Activated CD8-positive, alpha-beta memory T cell treated with anti-CD3 and anti-CD28 coated beads for 1 hour (primary cell): ENCODE measurements at places on chromosomes 7 and 10.

DNA sequence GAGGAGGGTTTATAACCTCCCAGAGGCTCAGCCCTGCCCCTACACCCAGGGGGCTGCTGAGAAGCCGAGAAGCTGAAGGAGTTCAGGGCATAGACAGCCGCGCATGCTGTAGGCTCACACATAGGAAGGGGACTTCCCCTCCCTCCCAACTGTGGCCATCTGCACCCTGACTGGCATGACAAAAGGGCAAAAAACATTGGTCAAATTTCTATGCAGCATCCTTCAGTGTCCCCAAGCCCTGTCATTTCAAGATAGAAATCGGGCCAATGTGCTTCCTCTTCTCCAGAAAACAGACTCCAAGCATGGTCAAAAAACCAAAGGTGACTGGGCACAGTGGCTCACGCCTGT, 55.9 kb upstream of the MYL10 start:
- DNase-seq, result no peak

DNA sequence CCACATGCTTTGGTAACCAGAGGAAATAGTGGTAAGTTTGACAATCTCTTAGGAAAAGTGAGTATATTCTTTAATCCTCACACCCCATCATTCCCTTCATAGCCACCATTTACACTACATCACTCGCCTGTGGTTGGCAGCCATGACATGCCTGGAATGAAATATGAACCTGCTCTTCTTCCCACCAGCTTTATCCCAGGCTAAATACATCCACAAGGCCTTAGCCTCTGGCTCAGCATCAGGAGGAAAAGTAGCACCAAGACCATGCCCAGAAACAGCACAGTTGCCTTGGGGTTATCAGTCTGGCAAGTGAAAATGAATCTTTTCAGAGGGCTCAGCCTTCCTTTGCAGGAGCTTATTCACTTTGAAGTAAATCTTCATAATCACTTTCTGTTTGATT, 40.3 kb downstream of the SGCE start:
- no peak for DNase-seq

- no peak for DNase-seq
Measured at GRCh38 chr7:154916381-154916780, 86.5 kb downstream of the PAXIP1 start.

GRCh38 chr7:25171516-25171915, 46.5 kb upstream of the CYCS start:
- no peak for DNase-seq

- DNase-seq, result no peak
Measured at GRCh38 chr7:45574416-45574668, 174 bp downstream of the ADCY1 start.

GRCh38 chr10:723973-724372, 34.5 kb upstream of the DIP2C start:
- DNase-seq, result no peak

DNA sequence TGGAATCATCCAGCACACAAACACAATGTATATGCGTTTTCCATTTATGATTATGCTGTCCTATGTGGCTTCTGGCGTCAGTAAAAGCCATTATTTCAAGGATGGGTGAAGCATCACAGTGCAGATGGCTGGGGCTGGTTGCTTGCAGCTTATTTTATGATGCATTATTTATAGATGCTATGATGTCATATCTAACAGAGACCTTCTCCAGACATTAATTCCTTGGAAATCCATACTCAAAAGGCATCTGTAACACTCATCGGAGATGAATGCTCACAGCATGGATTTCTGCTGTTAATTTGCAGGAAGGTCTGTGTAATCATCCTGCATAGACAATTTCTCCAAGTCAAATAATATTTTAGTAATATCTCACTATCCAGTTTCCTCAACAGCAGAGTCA, 7.2 kb downstream of the RGS10 start:
- no peak for DNase-seq

DNA sequence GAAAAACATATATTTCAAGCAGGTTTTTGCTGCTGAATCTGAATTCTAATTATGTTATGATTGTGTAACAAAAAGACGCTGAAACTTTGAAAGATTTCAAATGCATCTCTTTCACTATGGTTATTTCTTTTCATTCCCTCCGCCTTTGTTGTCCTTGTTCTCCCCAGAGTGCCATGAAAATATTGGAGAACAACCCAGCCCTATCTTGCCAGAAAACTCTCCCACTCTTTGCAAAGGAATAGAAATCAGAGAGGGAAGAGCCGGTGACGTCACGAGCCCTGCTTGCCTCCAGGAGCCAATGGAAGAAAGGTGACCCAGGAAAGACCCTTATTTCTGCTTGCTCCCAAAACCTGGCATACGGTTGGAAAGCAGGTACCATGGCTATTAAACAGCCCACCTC, 3.4 kb downstream of the GFRA1 start:
- DNase-seq, result no peak

DNA sequence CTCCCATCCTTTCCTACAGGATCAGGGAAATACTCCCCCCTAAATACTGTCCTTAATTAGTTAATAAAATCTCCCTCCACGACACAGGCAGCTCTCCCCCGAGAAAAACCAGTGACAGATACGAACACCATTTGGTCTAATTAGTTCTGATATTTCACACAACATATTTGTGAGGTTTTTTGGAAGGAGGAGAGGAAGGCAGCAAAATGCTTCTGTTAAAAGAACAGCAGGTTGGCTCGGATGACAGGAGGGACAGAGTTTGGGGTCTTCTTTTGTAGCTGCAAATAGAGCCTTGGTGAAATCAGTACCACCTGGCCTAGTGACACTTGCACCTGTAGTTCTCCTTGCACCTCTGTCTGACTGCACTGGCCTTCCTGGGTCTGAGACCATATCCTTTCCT, 507.0 kb downstream of the PLXNA4 start:
- no peak for DNase-seq

DNA sequence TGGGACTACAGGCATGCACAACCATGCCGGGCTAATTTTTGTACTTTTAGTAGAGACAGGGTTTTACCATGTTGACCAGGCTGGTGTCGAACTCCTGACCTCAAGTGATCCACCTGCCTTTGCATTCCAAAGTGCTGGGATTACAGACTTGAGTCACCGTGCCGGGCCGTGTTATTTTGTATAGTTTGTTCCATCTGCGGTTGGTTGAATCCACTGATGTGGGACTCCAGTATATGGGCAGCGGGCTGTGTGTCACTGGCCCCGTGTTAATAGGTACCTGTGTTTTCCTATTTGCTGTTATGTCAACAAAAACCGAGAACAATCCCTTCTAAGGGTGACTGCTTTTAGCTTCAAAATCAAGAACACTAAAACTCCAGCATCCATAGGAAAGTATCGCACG, 297.6 kb upstream of the PITRM1 start:
- no peak for DNase-seq

- no peak for DNase-seq
Measured at GRCh38 chr10:30160271-30160982, 101.0 kb upstream of the JCAD start.

DNA sequence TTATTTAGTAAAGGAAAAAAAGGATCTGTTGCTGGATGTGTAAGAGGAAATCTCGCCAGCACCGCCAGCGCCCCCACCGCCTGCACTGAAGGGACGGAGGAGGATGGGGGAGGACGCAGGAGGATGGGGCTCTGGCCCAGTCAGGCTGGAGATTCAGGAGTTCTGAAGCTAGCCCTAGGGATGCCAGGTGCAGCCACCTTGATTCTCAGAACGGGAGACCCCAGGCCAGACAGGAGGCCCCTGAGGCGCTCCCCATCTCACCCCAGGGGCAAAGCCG, 1.3 kb downstream of the CAMK2B start:
- DNase-seq, result no peak

GRCh38 chr7:134371536-134371935, 54.8 kb upstream of the SLC35B4 start:
- no peak for DNase-seq

GRCh38 chr10:103819493-103819892, 35.9 kb downstream of the SH3PXD2A start:
- DNase-seq, result no peak

DNA sequence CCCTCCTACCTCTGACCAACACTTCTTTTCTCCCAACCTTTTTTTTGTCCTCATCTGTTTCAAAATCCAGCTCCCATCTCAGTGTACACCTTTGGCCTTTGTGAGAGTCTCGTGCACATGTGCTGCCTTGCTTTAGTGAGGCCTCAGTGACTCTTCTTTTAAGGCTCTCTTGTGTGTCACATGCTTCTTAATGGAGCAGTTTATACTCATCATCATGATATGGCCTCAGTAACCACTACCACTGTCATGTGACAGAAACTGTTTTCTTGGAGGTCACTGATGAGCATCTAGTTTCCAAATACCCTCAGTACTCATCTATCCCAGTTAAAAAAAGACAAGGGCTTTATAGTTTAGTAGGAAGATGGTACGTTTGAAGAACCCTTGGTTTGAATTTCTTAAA, 8.1 kb upstream of the ARHGAP22 start:
- DNase-seq, result no peak

DNA sequence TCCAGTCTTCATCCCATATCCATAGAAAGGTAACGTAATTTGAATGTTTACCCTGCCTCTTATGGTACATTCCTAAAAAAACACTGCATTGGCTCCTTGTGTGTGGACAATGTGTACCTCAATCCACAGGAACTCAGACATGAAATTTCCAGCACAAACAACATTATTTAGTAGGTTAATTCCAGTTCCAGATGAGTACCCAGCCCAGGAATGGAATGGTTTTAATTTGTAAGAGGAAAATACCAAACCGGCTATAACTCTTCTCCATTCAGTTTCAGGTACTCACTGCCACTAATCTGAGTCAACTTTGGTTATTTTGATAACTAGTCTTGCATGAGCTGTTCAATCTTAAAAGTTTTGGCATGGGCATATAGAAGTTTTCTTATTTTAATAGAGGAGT, 39.0 kb downstream of the TFPI2 start:
- DNase-seq, result no peak

DNA sequence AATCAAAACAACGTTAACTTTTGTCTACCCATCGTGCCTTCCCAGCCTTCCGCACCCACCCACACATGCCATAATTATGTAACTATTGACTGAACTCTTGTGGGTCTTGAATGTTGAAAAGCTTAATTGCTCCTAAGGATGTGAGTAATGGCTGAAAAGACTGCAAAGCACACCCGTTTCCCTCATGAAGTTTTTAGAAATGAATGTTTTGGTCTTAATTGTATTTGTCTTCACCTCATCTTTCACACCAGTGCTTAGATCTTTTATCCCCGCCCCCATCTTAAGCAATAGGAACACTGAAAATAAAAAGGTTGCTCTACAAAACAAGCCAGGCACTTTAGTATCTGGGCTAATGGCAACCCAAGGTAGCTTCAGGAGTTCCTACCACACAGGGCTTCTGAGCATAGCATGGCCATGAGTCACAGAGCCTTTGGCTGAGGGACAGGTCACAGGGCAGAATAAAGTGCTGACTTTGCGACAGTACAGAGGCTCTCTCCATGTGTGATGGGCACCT, 690.5 kb downstream of the PARD3 start:
- DNase-seq, result no peak

DNA sequence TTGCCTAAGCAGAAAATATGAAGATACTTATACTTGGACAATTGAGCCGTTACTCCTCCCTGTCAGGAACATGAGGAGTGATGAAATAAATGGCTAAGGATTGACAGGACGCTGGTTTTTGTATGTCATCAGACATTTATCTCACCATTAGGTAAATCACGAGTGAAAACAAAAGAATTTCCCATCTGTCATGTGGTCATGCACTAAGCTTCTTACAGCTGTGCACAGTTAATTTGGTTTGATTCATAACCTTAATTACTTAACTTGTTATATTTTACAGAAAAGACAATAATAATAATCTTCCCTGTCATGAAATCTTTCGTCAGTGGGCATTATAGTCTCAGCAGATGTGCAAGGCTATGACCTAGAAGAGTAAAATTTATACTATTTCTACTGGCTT, 266.5 kb downstream of the HGF start:
- DNase-seq, result no peak

- DNase-seq, result no peak
Measured at GRCh38 chr10:70956029-70956759, 67.8 kb upstream of the PCBD1 start.

- no peak for DNase-seq
Measured at GRCh38 chr7:22248111-22248809, 108.7 kb downstream of the RAPGEF5 start.

DNA sequence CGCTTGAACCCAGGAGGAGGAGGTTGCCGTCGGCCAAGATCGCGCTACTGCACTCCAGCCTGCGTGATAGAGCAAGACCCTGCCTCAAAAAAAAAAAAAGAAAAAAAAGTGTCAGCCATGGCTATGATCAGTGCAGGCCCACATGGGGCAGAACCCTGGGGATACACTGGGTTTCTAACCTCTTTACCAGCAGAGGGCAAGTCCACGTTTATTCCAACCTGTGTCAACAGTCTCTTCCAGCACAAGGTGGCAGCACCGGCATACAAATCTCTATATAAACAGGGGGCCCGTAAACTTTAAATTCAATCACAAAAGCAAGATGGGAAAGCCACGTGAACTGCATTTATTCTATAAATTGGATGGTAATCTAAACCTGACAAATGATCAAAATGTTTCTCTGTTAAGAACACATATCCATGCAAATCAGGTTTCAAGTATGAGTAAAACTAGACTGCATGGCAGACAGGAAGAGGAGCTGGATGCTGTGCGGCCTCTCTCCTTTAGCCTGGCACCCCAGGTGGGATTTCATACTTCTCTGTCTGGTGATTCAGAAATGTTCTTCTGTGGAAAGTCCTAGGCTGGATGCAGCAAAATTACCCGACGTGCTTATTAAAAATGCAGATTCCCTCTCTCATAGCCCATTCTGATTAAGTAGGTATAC, 60.0 kb upstream of the STEAP1B start:
- peak; percentile 10 for DNase-seq

DNA sequence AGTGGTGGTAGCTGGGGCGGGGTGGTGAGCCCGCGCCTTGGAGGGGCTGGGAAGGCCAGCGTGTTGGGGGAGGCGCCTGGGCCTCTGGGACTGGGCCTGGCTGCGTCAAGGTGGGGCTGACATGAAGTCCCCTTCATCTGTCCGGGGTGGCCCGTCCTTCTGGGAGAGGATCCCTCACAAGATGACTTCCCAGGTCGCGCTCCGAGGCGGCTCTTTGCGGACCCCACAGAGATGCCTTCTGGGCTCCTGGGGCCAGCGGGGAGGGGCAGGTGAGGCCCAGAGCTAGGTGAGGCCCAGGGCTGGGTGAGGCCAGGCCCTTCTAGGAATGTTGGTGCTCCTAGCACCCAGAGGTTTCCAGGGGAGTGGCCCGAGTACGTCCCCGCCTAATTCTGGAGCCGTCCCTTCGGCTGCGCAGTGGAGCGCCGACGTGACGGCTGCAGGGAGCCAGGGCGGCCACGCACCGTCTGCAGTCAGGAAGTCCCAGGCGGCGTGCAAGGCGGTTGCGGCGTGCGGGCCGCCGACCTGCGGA, 58.2 kb upstream of the NUPR2 start:
- DNase-seq, result no peak

DNA sequence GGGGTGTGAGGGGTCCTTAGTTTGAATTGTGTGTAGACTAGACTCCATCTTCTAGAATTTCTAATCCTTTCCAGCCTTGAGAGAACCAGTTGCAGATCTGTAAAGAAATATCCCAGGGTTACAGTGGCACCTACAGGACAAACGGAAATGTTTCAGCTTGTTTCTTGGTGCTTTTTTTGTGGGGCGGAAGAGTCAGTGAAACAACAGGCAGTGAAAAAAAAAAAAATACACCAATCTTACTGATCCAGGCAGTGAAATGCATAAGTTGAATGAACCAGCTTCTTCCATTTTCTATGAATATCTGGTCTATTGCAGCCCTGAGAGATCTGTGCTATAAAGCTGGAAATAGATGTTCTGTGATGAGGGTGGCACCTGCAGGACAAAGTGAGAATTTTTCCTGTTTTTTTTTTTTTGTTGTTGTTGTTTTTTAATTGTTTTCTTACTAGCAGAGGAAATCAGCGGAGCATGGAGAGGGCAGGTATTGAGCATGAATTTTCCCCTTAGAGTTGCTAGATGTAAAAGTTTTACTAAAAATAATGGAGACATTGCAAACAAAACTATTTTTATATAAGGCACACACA, 81.9 kb upstream of the DYNC1I1 start:
- no peak for DNase-seq
